MM.1S (cell line): ENCODE measurements at places on chromosomes 2 and 18.

DNA sequence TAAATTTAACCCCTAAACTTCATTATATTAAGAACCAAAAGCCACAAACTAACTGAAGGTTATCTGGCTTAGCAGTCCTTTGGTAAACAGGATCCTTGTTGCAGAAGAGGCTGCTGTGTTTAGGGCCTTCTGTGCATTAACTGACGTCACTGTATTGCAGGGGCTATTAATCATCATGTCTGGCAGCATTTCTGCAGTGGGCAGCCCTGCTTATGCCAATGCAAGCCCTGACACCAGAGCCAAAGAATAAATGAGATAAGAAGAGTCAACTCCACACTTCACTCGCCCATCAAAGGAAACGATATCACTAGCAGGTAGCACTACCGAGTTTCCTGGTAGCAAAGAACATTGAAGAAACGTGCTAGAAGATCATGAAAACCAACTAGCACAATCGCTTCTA lies 110.6 kb downstream of the PLEKHM3 start:
- no peak for DNase-seq

GRCh38 chr2:147910990-147911473 lies 66.2 kb downstream of the ACVR2A start:
- peak; percentile 62 for DNase-seq

DNA sequence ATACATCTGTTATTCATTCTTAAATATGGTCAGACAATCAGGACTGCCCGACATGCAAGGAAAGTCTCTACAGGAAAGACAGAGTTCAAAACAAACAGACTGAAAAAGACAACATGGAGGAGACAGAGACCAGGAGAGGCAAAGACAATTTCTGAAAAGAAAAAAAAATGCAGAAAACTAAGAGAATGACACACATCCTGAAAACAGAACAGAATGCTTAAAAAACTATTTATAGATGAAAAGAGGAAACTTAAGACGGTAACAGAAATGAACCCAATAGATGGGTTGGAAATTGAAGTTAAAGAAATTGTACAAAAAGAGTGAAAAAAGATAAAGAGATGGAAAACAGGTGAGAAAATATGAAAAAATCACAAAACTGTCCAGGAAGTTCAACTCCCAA lies 95.7 kb downstream of the BCL2 start:
- no peak for DNase-seq

- DNase-seq: no peak
Measured at GRCh38 chr2:27977731-27978312, 87.3 kb downstream of the BABAM2 start.

- no peak for DNase-seq
Measured at GRCh38 chr18:41765460-41765859, 189.6 kb upstream of the PIK3C3 start.

DNA sequence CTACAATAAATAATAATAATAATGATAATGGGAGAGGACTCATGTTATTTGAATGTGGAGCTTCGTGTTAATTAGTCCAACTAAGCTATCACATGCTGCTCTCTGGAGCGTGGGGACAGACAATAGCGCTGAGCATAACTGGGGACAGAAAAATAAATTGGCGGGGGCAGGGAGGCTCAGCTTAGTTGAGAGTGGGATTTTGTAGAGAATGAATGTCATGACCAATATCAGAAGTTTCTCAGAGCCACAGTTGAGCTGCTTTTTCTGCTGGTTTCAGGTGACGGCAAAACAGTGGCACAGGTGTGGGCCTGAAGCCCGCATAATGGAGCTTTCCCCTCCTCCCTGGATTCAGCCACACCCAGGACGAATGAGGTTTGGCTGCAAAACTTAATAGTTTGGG lies 111.1 kb upstream of the CAB39 start:
- DNase-seq: peak; percentile 17

- no peak for DNase-seq
Measured at GRCh38 chr2:44766220-44766619, 175.3 kb upstream of the SIX3 start.

- DNase-seq: no peak
Measured at GRCh38 chr18:58596265-58596681, 32.6 kb downstream of the ALPK2 start.

GRCh38 chr18:36307513-36307912 lies 10.0 kb downstream of the FHOD3 start:
- no peak for DNase-seq

- no peak for DNase-seq
Measured at GRCh38 chr2:190678444-190679162, 29.7 kb downstream of the NAB1 start.

GRCh38 chr2:110678457-110679336 lies 834 bp upstream of the BUB1 start:
- peak; percentile 42 for DNase-seq

DNA sequence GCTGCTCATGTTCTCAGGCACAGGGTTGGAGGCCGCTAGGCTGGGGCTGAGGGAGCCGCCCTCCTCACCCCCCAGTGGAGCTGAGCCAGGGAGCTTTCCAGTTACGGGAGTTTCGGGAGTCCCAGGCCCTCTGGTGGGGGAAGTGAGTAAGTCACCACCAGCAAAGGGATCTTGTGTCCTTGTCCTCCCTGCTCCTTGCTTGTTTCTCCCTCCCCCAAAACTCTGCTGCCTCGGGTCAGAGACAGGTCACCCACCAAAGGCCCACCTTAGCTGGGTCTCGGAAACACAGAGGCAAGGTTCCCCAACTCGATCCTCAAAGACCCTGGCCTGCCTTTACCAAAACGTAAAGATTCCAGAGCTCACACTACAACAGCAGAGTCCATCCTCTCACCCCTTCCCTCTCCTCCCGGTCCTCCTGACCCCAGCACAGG lies 60.5 kb upstream of the POMC start:
- DNase-seq: peak; percentile 48

DNA sequence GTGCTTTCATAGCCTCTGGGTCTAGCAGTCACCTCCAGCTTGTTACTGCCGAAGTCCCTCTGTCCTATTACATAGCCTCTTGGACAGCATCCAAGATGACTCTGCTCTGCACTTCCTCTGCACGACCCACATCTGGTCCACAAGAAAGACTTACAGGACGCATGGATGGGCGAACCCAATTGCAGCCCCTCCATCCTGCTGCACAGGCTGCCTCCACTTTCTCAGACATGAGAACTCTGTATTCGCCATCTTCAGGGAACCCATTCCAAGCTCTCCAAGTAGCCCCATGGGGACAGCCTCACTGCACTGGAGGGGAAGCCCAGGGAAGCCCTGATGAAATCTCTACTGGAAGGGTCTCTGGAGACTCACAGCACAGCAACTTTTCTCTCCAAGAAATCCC lies 172.1 kb downstream of the GFPT1 start:
- no peak for DNase-seq

DNA sequence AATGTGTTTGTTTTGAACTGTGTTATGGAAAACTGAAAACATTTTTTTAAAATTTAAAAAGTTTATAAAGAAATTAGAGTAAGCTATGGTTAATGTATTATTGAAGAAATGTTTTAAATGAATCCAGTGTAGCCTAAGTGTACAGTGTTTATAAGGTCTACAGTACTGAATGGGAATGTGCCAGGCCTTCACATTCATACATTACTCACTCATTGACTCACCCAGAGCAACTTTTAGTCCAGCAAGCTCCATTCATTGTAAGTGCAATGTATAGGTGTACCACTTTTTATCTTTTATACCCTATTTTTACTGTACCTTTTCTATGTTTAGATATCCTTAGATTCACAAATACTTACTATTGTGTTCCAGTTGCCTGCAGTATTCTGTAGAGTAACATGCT lies 215.1 kb upstream of the THUMPD2 start:
- DNase-seq: no peak

- DNase-seq: no peak
Measured at GRCh38 chr2:102768253-102768652, 6.4 kb downstream of the TMEM182 start.

GRCh38 chr18:9811978-9812377 lies 73.8 kb upstream of the TXNDC2 start:
- no peak for DNase-seq

DNA sequence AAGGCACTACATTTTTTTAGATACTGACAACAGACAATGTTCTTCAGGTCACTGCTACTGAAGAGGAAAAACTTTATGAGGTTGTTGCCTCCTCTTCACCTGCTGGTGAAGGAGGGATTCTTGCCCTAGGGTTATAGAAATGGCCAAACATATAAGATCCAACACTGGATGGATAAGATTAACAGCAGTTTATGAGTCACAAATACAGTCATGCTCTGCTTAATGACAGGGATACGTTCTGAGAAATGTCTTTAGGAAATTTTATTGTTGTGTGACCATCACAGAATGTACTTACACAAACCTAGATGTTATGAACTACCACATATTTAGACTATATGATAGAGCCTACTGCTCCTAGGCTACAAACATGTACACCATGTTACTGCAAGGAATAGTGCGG lies 57.4 kb upstream of the AMMECR1L start:
- no peak for DNase-seq

- no peak for DNase-seq
Measured at GRCh38 chr2:113806217-113806913, 49.9 kb upstream of the SLC35F5 start.

DNA sequence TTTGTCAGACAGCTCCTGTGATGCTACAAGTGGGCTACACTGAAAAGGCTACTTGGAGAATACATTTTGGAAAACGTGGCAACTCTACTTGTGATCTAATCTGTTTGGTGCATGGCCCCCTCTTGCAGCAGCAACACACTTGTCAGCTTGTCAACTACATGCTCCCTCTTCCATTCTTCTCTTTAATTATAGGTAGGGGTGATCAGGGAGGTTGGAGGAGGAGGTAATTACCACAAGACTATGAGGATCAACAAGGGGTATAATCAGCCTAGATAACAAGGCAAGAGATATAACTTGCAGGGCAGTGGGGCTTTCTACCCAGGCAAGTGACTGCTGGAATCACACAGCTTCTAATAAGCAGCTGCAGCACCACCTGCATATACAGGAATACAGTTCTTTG lies 104.9 kb downstream of the ACVR1 start:
- no peak for DNase-seq
